ENCODE measurements at places on chromosomes 3 and 15.

DNA sequence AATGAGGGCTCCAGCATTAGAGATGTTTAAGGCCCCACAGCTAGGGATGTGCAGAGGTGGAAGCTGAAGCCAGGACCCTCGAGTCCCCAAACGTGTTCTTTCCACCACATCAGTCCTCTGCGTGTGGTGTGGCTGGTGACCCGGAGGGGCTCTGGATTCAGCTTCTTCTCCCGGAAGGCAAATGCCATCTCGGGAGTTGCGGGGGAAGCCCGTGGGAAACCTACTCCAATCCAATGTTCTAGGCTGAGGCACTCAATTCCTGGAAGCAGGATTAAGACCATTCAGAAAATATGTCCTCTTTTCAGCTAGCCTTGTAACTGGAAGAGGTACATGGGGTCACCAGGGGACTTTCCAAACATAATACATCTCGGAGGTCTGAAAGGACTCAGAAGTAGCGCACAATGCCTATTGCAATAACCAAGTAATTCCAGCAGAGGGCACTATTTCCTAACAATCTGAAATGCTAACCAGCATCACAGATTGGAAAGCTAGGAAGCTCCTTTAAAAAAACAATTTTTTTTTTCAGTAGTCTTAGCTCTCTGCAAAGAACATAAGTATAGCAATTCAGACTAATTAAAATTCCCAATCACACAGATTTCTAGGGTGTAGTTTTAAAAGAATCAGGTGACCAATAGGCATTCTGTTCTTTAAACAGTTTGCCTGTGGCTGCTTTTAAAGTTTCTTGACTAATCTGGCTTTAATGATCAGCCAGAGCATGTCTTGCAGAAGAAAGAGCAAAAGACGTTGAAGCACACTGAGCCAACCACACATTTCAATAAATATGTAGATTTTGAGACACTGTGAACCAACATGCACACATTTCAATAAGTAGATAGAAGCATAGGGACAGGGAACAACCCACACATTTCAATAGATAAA is 36.1 kb downstream of the BNC1 start:
- DNase-seq: peak; percentile 65

GRCh38 chr3:151210676-151211381 is 7.8 kb upstream of the GPR171 start:
- DNase-seq: no peak

- no peak for DNase-seq
Measured at GRCh38 chr3:183117056-183117455, 17.8 kb upstream of the MCCC1 start.

DNA sequence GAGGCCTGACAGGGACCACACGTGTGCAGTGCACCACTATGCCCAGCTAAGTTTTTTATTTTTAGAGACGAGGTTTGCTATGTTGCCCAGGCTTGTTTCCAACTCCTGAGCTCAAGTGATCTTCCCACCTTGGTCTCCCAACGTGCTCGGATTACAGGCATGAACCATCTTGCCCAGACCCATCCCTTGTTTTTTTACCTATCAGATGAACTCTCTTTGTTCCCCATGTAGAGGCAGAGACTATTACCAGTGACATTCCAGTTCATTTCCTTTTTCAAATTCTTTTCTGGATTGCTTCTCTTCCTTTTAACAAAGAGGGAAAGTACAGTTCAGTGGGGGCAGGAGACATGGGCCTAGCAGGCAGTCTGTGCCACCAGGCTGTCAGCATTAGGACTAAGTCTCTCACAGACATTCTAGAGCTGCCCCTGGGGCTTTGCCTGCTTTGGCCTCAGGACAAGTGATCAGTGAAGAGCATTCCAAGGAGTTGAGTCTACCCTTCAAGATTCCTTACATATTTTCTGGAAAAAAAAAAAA is 103.5 kb upstream of the SLC7A14 start:
- DNase-seq: no peak

- no peak for DNase-seq
Measured at GRCh38 chr15:33559207-33559890, 248.6 kb downstream of the RYR3 start.

GRCh38 chr3:27596334-27596841 is 112.2 kb upstream of the SLC4A7 start:
- peak; percentile 63 for DNase-seq

DNA sequence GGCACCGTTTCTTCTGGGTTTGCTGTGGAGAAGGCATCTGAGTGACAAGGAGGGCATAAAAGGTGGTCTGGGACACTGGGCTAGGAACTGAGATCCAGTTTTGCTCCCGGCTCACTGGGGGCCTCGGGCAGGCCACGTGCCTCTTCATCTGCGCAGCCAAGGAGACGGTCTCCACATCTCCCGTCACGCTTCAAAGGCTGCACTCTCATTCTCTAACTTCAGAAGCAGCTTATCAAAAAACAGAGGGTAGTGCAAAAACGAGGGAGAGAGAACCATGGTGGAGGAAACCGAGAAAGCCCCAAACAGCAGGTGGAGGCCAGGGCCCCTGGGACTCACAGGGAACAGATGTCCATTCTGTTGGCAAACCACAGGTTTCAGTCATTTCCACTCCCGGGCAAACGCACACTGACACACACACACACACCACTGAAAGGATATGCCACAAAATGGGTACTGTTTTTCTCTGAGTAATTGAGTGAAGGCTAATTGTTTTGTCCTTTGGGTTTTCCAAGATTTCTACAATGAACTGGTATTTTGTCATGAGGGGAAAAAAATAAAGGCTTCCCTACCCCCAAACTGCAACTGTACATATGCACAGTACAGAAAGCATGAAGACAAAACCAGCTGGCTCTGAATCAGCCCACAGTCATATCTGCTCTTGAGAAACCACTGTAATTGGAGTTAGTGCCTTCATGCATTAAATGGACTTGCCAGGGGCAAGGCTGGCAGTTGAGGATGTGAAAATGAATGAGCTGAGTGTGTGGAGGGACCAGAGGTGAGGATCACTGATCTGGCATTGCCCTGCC is 71.9 kb downstream of the MGLL start:
- peak; percentile 42 for DNase-seq

GRCh38 chr15:57624730-57625129 is 33.0 kb downstream of the MYZAP start:
- no peak for DNase-seq

GRCh38 chr3:23991306-23991682 is 46.2 kb downstream of the NR1D2 start:
- no peak for DNase-seq

DNA sequence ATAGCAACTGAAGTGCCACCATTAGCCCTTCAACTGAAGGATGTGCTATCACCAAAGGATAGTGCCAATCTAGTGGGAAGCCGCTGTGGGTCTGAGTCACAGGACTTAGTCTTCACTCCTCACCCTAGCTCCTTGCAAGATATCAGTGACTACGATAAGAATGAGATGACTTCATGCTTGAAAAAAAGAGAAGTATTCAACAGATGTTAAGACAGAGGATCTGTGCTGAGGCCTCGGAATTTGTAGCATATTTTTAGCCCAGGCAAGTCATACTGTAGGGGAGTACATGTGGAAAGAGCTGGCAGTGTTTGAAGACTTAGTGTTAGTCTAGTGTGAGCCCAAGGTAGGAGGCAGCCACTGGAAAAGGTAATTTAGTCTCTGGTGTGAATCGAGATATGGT is 270.7 kb upstream of the LRTM1 start:
- no peak for DNase-seq

DNA sequence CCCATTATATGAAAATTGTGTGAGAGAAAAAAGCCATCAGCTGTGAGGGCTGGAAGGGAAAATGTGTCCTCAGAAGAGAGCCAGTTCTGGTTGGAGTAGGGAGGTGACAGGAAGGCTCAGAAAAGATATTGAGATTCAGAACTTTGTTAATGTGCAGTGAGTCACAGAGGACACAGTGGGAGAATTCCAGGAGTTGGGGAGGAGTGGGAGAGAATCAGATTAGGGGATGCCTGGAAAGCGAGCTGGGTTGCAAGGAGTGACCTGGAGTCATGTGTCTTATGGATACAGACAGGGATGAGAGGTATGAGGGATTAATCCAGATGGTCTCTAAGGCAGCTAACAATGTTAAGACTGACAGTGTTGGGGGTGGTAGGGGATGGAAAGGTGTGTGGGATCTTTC is 67.5 kb downstream of the CHST2 start:
- DNase-seq: no peak

GRCh38 chr3:46455231-46456115 is 9.2 kb downstream of the LTF start:
- no peak for DNase-seq

DNA sequence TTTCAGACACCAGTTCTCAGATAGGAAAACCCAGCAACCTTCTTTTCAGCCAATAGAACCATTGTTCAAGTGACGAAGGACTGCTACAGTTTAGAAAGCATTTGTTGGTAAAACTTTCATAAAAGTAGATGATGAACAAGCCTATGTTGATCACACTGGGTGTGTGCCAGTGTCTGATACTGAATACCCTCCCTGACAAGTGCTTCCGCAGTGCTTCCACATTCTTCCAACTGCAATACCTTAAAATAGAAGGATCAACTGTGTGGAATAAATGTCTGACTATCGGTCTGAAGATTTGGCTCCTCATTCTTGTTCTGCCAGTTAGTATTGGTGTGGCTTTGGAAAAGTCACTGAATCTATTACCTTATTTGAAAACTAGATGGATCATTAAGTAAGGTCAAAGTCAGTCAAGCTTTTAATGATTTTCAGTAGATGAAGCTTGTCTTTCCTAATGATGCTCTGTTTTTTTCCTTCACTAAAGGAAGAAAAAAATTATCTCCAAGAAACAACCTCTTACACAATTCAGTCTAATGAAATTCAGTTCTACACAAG is 479.4 kb upstream of the CBLB start:
- no peak for DNase-seq

- DNase-seq: no peak
Measured at GRCh38 chr3:150177673-150178381, 207.1 kb upstream of the PFN2 start.

DNA sequence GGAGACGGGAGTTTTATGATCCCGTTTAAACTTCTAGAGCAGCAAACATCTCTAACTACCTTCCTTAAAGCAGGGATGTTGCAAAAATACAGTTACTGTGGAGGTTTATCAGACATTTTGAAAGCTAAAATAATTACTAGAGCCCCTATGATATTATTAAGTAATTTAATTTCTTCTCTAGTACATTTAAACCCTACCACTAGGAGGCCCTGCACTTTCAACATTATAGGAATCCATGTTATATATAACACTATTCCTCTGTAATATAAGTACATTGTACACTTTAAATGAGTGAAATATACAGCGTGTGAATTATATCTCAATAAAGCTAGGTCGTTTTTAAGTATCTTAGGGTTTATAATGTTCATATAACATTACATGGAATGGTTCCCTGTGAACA is 11.5 kb downstream of the SETMAR start:
- DNase-seq: no peak

DNA sequence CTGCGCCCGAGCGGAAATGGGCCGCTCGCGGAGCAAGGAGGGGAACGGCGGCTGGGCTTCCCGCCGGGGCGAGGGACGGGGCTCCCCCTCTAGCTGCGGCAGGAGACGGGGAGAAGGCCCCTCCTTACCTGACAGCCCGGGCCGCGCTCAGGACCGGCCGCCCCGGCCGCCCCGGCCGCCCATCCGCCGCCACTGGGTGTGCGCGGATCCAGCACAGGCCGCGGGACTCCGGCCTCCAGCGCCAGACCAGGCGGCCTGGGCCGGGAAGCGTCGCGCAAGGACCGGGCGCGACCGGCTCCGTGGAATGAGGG is 296 bp downstream of the TPRA1 start:
- peak; percentile 33 for DNase-seq

GRCh38 chr3:118447339-118447738 is 587.3 kb downstream of the IGSF11 start:
- DNase-seq: no peak

GRCh38 chr3:101829437-101829830 is 19.9 kb upstream of the NFKBIZ start:
- no peak for DNase-seq

DNA sequence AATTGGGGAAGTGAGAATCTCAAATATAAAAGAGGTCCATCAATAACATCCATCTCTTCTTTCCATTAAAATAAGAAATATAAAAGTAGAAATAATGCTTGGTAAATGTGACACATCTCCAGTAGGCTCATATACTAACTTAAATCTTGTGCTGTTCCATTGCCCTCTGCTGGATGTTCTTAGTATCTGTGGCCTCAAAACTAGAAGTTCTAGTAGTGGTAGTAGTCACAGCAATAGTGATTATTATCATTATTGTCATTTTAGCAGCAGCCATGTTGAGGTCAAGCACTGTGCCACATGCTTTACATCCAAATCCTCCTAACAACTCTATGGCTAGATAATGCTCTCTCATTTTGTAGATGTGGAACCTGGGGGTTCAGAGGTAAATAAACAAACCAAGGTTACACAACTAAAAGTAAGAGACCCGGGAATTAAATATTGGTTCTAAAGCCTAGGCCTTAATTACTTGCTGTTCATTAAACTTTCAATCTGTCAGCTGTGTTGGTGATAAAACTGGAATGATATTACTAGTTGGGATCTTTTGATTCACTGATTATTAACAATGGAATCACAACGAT is 20.2 kb upstream of the BTLA start:
- DNase-seq: peak; percentile 75

DNA sequence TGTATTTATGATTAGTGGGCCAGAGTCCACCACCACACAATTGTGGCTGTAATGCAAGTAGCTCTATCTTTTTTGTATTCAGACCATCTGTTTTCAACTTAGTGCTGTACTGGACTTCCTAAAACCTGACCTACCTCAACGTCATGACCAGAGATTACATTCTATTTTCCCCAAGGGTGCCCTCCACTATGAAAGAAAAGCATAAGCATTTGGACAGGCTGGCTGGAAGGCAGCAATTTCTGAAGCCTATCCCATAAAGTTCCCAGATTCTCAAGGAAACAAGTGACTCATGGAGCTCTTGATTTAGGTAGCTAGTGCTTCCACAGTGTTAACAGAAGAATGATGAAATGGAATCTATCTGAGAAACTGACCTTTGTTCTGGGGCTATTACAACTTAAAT is 75.8 kb downstream of the COL8A1 start:
- no peak for DNase-seq

- DNase-seq: no peak
Measured at GRCh38 chr3:10527295-10528001, 22.1 kb upstream of the ATP2B2 start.

- DNase-seq: peak; percentile 96
Measured at GRCh38 chr15:76987896-76988860, 6.7 kb upstream of the PSTPIP1 start.

DNA sequence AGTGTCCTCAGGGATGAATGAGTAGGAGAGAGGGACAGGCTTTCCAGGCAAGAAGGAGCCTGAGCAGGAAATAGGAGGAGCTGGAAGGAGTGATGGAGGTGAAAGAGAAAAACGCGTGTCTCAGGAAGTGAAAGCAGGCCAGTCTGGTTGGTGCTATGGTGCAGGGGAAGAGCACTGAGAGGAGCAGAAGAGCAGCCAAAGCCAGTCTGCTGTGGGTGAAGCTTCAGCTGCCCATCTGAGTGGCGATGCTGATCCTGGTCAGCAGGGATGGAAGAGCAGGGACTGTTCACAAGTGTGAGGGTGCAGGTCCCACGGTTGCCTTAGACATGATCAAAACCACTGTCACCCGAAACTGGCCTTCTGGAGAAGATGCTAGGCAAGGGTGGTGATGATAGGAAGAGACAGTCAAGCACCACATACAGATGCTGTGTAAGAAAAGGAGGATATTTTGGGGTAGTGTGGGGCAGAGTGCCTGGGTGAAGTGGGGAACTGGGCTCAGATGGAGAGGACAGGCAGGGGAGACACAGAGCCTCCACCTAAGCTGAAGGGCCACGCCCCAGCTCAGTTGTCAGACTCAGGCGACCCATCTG is 5.5 kb upstream of the KY start:
- no peak for DNase-seq

Data from activated CD4-positive, alpha-beta T cell treated with anti-CD3 and anti-CD28 coated beads, Interleukin-2, Interleukin-6, amounts not matched to agents 100 ng/mL and 50 ng/mL, durations not matched to agents 16 hours and 8 hours (primary cell).